ENCODE measurements at places on chromosomes 13 and 19.
A peak's percentile ranks its signal among the peaks of the same experiment; 100 is the strongest.

DNA sequence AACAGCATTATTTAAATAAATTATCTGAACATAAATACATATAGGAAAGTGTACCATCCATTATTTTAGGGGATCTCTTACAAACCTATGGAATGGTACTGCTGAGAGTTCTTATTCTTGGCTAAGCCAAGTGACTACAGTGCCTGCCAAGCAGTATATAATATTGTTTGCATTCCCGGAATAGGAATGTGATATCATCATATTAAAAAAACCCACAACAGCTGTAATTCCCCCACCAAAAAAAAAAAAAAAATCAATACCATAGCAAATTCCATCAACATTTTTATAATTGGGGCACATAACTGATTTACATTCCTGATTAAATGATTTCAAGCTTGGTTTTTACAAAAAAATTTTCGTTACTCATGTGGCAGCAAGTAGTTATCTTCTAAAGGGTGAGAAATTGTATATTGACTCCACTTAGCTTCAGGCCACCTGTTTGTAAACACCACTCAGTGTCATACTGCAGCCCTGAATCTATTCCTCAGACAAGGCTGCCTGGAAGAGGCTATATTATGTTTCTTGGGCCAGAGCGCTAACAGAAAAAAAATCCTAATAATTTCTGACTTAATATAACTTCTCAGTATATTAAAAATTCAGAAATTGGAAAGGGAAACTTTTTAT lies 278.1 kb downstream of the DNAJC15 start:
- DNase-seq, result no peak

- DNase-seq, result no peak
Observed at GRCh38 chr19:2112516-2113320, 16.0 kb downstream of the IZUMO4 start.

- peak; percentile 47 for DNase-seq
Observed at GRCh38 chr19:54481326-54481930, 8.3 kb upstream of the CDC42EP5 start.

DNA sequence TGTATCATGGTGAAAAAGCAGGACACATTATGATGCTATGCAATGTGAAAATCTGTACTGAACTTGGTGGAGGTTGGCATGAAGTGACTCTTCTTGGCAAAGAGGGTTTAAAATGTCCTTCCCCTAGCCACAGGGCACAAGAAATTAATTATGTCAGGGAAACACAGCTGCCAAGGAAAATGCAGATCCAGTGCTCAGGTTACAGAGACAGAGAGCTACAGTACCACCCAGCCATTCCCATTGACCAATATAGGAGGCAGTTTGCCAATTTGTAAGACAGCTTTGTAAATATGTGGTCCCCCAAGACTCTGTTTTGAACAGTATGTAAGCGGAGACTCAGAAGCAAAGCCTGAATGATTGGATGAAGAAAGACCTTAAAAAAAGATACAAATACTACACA lies 69.4 kb upstream of the KLF12 start:
- no peak for DNase-seq

DNA sequence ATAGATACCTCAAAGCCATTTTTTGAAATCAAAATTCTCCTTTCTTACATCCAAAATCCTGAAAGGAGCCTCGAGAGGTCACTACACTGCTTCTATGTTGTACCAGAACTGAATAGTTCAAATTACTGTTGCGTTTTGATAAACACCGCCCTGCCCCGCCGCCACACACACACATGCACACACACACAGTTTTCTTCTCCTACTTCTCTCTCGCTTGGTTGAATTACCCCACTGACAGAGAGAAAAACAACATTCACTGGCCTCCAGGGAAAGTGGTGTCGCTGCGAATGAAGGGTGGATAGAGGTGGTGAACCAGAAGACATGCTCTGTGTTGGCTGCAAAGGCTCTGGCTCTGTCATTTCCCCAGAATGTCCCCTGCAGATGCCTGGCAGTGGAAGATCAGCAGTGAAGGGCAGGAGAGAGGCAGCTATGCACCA lies 183.4 kb upstream of the RFC3 start:
- DNase-seq, result no peak

DNA sequence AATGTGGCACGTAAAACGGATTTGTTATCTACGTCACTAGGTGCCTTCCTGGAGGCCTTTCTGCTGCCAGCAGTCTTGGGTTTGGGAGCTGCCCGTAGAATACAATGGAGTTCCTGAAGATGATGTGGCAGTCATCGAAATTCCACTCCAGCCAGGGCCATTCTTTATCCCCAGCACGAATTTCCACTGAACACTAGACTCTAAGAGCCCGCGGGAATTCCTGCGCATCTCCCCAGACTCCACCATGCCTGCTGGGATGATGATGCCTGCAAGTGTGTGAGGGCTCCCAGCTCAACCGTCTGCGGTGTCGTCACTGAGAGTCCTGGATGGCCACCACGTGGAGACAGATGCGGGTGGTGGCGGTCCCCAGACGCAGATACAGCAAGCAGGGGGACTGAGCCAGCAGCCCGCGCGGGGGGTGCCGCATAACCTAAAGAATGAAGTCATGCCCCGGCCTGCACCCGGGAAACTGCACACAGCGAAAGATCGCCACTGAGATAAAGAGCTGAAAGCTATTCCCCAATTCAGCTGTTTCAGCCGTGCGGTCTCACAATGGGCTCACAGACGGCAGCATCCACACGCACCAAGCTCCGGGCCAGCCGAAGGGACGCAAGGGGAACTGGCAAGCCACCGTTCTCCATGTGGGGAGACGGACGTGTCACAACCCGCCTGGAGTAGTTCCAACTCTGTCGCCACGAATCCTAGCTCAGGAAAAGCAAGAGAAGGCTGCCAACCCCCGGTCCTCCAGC lies 41.1 kb downstream of the COL4A1 start:
- no peak for DNase-seq

GRCh38 chr19:29851769-29852521 lies 40.2 kb downstream of the CCNE1 start:
- DNase-seq, result peak; percentile 36

DNA sequence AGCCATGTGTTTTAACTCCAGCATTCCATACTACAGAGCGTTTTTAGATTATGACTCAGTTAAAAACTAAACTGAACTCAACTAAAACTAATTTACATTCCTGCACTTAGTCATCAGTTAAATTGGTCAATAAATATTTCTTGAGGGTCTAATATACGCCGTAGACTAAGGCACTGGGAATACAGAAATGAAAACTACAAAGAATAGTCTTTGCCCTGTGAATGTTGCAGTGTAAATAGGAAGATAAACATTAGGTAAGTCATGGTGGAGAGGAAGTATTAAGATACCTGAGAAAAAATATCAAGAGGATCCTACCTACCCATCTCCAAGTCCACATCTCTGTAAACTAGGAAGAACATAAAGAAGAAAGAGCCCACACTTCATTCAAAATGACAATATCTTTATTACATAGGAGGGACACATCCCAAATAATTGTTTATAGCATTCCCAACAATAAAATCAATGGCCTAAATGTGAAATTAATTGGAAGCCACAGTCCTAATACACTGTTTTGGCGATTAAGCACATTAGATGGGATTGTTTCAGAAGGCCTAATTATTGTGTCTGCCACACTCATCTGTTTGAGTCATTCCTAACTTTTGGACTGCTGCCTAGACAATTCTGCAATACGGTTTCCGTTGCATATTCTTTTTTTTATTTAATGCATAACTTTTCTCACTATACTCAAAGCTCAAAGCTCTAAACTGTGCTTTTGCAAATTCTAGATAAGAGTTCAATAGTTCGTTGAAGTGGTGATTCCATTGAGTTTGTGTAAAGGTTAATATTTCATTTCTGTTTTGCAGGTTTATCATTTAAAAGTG lies 52.9 kb downstream of the MBNL2 start:
- DNase-seq, result no peak

GRCh38 chr19:11986754-11987153 lies 21.9 kb downstream of the ZNF763 start:
- no peak for DNase-seq

- DNase-seq, result no peak
Observed at GRCh38 chr13:100454876-100455275, 133.7 kb downstream of the GGACT start.

- peak; percentile 63 for DNase-seq
Observed at GRCh38 chr19:47471733-47472457, at the start of gene SLC8A2. TSS of gene SLC8A2 (minus strand) at chr19:47471893. CDS start at chr19:47466403, 5,490 bp downstream.

DNA sequence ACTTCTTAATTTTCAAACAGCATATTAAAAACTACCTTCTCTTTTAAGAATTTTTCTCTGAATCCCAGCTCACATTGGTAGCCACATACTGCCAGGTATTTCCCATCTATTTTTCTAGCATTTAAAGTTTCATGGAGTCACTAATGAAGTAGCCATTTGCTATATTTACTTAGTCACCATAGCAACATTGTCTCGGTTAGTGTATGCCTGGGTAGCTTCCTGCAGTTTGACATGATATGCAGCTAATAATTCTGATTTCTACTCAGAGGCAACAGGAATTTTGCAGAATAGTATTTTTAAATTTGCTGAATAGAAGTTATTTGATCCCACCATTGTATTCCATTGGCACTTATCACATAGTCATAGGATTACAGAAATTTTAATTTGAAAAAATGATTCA lies 30.9 kb upstream of the KCTD4 start:
- no peak for DNase-seq

- no peak for DNase-seq
Observed at GRCh38 chr13:44508562-44509077, 67.5 kb downstream of the TSC22D1 start.

Data from activated T-cell treated with anti-CD3 and anti-CD28 coated beads, Interleukin-2, amount 50 U/mL, for 72 hours (primary cell).